ENCODE measurements at places on chromosomes 16 and 17.

GRCh38 chr16:73365016-73365551, 317.2 kb upstream of the ZFHX3 start:
- DNase-seq = no peak

DNA sequence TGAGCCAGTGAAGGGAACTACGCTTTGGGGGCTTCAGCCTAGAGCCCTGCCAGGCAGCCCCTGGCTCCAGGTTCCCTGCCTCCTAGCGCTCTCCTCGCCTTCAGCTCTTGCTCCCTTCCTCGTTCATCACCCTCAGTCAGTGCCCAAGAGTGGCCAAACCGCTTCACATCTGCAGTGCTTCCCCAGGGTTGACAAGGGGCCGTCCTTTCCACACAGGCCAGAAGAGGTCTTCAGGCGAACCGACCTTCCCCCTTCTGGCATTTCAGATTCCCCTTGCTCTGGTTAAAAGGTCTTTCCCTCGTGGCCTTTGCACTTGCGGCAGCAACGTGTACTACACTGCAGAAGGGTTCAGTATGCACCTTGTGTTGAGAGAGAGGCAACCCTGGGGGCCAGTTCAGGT, 4.1 kb downstream of the RASD1 start:
- DNase-seq = no peak

DNA sequence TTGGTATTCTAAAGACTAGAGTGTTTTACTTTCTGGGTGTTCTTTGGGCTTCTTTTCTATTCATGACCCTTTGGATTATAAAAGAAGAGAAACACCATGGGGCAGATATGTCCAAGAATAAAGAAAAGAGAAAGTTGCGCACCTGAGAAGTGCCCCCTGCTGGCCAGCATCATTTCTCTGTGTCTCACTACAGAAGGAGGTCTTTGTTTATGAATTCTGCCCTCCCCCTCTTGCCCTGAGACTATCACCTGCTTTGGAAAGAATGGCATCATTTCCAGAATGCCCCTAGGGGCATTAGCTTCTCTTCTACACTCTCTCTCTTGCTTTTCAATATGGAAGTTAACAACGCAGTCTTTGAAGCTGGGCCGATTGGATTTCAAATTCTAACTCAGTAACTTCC, 45.0 kb downstream of the CDH13 start:
- DNase-seq = peak; percentile 33

DNA sequence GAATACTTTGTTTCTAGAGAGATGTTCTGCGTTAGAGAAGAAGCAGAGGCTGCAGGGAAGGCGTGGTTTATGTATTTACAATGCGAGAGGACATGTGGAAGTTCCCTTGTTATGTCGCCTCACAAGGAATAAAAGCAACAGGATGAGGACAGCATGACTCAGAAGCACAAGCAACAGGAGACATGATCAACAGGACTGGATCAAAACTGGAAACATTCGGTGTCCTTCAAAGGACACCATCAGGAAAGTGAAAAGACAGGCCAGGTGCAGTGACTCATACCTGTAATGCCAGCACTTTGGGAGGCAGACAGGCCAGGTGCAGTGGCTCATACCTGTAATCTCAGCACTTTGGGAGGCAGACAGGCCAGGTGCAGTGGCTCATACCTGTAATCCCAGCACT, 52.6 kb downstream of the CCDC57 start:
- no peak for DNase-seq

DNA sequence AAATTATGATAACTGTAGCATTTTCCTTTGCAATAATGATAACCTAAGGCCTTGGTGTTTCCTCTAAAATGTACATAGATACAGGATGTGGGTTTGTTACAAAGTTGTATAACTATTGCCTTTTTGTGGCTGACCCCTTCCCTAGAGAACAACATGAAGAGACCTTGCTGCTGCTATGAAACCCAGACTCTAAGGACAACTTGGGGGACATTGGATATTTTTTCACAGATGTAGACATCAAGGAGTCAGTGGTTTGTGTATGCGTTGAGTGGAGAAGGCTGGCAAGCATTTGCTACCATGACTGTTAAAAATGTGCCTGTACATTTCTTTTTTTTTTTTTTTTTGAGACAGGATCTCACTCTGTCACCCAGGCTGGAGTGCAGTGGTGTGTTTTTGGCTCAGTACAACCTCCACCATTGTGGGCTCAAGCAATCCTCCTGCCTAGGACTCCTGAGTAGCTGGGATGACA, 12.3 kb downstream of the HMOX2 start:
- DNase-seq = no peak

DNA sequence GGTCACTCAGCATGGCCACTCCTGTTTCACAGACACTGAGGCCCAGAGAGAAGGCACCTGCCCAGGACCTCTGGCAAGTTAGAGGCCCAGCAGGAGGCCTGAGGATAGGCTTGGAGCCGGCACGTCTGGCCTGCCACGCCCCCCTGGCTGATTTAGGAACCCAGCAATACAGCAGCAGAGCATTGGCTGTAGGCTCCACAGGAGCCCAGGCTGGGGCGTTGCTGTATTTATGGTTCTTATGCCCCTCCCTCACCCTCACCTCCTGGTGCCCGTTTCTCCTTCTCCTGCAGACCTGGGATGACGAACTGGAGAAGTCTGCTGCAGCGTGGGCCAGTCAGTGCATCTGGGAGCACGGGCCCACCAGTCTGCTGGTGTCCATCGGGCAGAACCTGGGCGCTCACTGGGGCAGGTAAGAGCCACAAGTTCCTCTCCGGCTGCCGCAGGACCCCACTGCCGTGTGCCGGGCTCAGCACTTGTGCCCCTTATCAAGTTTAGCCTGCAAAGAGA, 25.8 kb downstream of the CRISPLD2 start:
- DNase-seq = no peak

DNA sequence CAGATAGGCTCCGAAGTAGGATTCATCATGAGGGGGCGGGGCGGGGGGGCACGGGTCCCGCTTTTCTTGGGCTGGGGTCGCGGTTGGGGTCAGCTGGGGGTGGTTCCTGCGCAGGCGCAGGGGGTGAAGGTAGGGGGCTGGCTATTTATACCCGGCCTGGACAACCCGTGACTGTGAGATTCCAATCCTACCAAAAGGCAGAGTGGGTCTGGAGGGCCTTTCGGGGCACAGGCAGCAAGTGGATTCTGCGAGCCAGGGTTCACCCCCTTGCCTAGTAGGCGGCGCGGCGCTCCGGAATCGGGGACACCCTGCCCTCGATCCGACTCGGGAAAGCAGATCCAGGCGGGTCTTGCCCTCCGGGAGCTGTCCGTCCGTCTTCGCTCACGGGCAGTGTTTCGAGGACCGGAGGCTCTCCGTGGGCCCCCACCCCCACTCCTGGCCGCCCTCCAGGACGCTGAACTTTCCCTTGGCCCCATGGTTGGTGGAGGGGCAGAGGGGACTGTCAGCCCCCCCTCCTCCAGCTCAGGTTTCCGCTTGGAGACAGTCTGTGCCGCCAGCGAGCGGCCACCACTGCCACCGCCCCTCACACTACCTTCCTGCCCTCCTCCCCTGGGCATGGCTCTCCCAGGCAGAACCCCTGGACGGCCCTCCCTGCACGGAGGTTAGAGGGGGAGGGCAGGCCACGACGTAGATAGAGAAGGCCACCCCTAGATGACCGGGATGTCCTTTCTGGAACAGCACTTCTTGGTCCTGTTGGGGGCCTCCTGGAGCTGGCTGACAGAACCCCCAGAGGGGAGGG, 634 bp downstream of the SLC2A4 start:
- no peak for DNase-seq

- no peak for DNase-seq
These were observed 227.1 kb downstream of the MAP2K4 start for GRCh38 chr17:12247761-12248160.

DNA sequence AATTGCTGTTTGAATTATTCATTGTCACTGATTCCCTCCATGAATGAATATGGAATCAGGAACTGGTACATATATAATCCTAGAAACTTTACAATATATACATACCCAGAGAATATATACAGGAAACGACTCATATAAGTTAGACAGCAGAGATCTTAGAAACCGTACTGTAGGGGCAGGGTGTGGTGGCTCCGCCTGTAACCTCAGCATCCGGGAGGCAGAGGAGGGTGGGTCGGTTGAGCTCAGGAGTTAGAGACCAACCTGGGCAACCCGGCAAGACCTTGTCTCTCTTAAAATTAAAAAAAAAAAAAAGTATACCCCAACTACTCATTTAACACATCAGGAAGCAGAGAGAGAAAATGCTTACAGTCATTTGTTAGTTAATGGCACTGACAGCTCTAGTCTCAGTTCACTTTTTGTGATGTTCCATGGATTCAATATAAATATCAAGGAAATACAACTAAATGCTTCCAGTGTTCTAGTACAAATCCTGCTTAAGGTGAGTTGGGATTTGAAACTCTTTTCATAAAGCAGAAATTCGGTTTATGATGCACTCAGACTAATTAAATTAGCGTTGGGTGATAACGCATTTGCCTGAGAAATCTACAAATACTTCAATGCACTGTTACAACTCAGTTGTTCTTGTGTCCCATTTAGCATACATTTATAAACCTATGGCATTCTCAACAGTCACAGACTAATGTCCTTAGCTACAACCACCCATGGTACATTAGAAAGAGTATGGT, 5.6 kb downstream of the GLG1 start:
- DNase-seq = peak; percentile 45

- DNase-seq = no peak
These were observed 18.1 kb downstream of the NTAN1 start for GRCh38 chr16:15037745-15038144.

DNA sequence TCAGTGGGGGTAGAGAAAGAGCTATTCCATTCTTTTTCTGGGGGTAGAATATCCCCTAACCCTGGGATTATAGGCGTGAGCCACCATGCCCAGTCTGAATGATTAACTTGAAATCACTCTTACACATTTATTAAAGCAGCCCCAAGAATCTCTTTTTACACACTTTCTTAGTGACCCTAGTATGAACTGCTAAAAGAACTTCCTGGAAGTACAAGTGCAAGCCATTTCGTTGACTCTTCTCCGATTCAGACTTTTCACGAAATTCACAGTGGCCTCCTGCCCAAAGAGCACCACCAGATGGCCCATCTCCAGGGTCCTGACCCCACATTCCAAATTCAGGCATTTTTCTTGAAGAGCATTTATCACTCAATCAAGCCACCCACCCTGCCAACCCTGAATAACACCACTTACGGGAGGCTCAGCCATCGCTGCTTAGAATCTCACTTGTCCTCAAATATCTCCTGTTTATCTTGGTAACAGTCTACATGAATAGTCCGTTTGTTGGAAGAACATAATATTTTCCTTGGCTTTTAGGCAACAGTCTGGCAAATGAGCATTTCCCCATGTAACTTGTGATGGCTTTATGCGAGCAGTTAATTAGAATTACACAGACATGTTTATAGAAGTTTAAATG, 28.0 kb downstream of the ZNF423 start:
- DNase-seq = no peak

GRCh38 chr17:73647301-73647695, 3.1 kb upstream of the SDK2 start:
- no peak for DNase-seq

DNA sequence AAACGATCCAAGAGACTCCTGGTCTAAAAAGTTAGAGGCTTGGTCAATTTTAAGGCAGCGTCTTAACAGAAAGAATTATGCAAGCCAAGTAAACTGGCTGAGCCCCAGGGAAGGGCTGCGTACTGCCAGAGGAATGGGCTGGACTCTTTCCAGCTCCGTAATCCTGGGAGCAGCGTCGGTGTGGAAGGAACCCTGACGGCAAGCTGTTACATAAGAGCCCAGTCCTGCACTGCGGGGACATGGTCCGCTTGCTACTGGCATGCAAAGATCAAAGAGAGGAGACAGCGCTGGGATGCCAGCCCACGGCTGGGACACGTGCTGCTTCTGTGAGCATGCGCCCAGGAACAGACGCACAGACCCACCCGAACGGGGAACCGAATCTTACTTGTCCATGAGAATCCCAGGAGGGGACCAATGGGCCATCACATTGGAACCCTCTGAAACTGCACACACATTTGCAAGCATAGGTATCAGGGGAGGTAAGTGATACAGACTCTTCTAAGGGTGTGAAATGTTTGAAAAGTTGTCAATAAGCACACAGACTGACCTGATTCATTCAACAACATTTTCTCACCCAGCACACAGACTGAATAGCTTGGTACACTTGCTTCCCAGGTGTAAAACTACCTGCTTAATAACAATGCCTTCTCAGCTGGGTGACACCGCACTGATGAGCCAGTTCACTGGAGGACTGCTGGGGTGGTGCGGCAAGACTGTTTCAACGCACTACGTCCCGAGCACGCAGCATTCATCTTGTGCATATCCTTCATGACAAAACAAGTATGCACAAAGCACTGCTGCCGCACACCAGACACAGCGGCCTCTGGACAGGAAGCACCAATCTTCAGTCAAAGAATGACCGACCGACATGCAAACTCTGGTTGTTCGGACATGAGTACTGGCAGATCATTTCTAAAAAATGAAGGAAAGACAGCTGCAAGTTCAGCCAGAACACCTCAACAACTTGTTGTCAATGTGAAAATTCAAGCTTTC, 94.9 kb downstream of the ANKRD11 start:
- no peak for DNase-seq

DNA sequence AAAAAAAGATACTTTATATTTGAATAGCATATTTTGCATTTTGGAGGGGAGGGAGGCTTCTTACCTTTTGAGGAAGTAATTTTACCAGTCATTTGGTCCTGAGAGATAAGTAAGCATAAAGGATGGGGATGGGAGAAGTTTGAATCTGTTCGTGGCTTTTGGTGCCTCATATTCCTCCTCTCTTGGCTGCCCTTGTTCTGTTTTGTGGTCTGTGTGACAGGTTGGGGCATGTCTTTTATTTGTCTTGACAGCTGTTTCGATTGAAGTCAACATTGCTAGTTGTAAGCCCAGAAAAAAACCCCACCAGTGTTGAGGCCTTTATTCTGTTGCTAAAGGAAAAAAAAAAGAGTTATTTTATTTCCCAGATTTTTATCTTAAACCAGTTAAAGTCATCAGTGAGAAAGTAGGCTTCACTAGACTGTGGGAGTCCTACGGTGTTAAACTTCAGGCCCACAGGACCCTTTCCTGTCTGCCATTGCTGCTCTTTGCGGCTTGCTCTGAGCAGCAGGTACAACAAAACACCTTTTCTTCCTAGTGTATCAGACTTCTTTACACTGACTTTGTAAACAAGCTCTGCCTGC, 11.4 kb downstream of the SLC7A6 start:
- DNase-seq = no peak

DNA sequence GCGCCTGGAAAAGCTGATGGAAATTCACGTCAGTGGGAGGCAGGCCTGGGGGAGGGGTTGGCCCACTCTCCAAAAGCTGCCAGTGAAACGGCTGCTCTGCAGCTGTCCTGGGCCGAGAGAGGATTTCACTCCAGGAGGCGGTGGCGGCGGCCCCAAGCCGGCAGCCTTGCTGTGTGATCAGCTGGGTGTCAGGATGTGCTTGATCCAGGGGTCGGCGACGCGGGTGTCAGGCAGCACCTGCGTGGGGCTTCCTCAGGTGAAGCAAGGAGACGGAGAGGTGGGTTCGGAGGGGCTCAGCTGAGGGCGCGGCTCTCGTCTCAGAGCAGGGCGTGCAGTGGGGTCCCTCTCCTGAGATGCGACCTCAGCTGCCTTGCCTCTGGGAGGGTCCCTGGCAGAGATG, 7.0 kb downstream of the CBFA2T3 start:
- DNase-seq = no peak

DNA sequence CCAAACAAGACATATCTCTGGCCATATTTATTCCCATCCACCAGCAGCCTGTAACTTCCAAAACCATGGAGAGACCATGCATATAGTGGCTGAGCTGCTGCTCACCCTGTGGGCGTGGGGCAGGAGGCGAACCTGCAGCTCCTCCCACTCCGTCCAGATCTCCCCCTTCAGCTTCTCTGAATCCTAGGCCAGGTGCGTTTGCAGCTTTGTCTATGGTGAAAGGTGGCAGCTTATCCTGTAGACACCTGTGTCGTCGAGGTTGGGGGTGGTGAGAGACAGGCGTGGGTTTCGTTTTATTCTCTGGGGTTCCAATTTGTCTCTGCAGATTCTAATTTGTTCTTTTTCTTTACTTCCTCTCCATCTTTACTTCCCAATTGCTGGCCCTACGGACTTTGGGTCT, 9.7 kb upstream of the ANKS4B start:
- no peak for DNase-seq

Data from activated CD4-positive, alpha-beta T cell treated with anti-CD3 and anti-CD28 coated beads, Interleukin-2, amount 50 U/mL, for 4 hours (primary cell).